ENCODE measurements at places on chromosomes 2 and 18.

- DNase-seq: no peak
These were observed 85.9 kb downstream of the EIPR1 start for GRCh38 chr2:3291750-3292149.

- no peak for DNase-seq
These were observed 94.4 kb upstream of the NOSTRIN start for GRCh38 chr2:168708080-168708479.

DNA sequence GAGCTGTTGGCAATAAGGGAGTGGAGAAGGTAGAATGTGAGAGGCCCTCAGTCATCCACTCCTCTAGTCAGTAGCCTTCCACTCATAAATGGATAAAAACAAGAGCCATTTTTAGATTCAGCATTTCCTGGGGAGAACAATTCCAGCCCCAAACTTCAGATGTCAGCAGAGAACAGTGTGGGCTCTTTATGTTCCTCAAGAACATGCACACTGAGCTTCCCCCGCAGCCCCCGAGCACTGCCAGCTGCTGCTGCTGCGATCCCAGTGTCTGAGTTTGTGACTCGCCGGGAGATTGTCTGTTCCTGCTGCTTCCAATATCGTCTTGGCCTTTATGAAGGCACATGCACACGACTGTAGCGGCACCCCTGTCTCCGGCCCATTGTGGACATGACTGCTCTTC is 143.7 kb upstream of the CTNNA2 start:
- DNase-seq: no peak

- no peak for DNase-seq
These were observed 146.9 kb upstream of the TPO start for GRCh38 chr2:1266351-1266750.

- no peak for DNase-seq
These were observed 85.5 kb downstream of the SOWAHC start for GRCh38 chr2:109699646-109700045.

DNA sequence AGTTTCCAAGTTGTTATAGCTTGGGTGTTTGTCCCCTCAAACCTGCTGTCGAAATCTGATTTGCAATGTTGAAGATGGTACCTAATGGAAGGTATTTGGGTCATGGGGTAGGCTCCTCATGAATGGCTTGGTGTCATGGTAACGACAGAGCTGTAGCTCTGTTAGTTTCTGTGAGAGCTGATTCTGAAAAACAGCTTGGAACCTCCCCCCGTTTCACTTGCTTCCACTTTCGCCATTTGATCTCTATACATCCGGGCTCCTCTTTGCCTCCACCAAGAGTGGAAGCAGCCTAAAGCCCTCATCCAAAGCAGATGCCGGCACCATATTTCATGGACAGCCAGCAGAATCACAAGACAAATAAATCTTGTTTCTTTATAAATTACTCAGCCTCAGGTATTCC is 1035.1 kb upstream of the SLC39A10 start:
- DNase-seq: no peak

GRCh38 chr18:12046751-12047335 is 46.8 kb upstream of the ANKRD62 start:
- DNase-seq: no peak

GRCh38 chr2:159804941-159805340 is 6.9 kb upstream of the CD302 start:
- no peak for DNase-seq

GRCh38 chr2:42390401-42390969 is 29.5 kb upstream of the COX7A2L start:
- DNase-seq: no peak

GRCh38 chr2:238551091-238551490 is 124.4 kb downstream of the ASB1 start:
- DNase-seq: no peak
